Regular cardiac myocyte (primary cell): ENCODE measurements at places on chromosomes 6 and 20. TPM values are rescaled to one million over a fixed set of nuclear protein-coding genes. Genes with fewer than 3 reads are reported as not detected.

SERPINB1 gene
- 11.0 and 21.9 TPM in 2 replicates for total RNA-seq

C6orf132 gene
- total RNA-seq: 0.28 and 1.2 TPM in 2 replicates

MYMX gene
- total RNA-seq: not detected in 2 replicates

SRSF3 gene
- total RNA-seq: 120 and 289 TPM in 2 replicates

BMP5 gene
- 0.38 and 1.1 TPM in 2 replicates for total RNA-seq

EPB41L1 gene
- 11.1 and 27.3 TPM in 2 replicates for total RNA-seq

C20orf202 gene
- not detected in 2 replicates for total RNA-seq
